ENCODE measurements at places on chromosomes 4 and X.

GRCh38 chrX:11419102-11419501, 125.9 kb downstream of the AMELX start:
- no peak for DNase-seq

DNA sequence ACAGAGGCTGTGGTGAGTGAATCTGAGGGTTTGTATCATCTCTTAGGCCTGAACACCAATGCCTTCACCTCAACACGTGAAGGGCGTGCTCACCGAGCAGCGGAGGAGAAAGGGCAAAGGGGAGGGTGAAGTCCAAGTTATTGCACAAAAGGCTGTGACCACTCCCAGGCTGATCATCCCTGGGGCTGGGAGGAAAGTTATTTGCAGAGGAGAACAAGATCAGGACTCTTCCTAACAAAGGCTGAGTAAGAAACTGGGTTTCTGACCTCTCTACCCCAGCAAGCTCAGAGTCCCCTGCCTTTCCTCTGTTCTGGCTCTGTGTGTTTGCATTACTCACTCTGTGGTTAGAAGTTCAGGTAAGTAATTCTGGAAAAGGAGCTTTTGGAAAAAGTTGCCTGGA, 366.3 kb upstream of the CXorf51A start:
- no peak for DNase-seq

GRCh38 chr4:154073107-154073822, 284.4 kb upstream of the SFRP2 start:
- DNase-seq = no peak

DNA sequence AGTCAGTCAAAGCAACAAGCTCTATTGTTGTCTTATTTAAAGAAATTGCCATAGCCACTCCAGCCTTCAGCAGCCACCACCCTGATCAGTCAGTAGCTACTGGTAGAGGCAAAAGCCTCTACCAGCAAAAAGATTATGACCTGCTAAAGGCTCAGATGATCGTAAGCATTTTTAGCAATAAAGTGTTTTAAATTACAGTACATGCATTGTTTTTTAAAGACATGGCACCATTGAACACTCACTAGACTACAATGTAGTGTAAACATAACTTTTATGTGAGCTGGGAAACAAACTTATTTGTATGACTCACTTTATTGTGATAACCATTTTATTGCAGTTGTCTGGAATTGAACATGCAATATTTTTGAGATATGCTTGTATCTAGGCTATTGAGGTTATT, 32.3 kb upstream of the DYNLT3 start:
- DNase-seq = no peak

DNA sequence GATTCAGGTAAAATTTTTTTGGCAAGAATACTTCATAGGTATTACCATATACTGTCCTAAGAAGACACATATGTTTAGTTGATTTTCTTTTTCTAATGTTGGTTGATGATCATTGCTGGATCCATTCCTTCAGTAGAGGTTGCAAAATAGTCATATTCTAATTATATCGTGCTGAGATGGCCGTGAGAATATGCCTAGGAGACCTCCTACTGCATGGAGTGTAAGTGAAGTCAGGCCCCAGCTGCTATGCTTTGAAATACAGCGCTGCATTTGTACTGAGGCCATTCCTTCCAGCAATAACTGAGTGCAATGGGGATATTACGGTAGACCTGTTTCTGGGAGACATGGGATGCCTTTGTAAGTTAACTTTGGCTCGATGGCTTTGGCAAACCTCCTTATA, 6.7 kb upstream of the PLAC8 start:
- DNase-seq = no peak

DNA sequence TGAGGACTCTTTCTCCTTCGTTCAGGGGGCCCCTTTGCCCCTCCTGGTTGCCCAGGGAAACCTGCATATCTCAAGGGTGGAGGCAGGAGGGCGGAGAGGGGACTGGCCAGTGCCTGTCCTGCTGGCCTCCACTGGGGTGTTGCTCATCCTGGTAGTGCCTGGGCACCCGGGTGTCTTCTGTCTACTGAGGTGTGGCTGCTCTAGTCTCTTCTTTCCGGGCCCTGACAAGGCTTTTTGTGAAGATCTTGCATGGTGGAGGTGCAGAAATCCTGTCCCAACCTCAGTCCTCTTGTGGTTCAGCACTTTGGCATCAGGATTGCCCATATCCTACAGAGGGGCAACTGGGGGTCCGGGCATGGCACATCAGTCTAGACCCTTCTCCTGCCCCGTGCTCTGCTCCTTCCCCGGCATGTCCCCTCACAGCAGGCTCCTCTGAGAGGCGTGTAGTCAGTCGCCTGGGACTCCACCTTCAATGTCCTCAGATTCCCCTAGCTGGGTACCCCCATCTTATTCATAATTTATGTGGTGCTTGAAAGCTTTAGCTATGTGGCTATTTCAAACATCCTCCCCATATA, 1.9 kb downstream of the CCDC110 start:
- no peak for DNase-seq

DNA sequence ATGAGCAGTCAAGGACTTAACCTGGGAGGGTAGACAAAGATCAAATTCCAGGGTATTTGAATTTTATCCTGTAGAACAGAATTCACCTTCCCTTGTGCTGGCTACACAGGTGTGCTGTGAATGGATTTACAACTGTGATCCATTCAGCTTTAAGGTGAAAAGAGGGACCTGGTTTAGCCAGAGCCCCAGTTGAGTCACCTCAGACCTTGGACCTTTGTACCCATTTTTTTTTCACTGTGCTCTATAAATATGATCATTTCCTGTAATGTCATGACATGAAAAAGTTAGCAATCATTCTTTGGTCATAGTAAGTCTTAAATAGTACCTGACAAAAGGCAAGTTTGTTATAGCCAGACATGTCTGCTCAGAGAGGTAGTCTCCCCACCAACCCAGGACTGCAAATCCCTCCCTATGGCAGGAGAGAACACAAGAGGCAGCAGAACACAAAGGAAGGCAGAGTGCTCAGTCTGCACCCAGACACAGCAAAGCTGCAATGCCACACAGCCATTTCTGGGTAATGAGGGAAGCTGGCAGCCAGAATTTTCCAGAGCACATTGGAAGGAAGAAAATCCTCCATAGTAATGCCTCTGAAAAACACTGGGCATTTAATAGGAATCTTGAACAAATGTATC, 77.9 kb downstream of the CXXC4 start:
- DNase-seq = no peak

DNA sequence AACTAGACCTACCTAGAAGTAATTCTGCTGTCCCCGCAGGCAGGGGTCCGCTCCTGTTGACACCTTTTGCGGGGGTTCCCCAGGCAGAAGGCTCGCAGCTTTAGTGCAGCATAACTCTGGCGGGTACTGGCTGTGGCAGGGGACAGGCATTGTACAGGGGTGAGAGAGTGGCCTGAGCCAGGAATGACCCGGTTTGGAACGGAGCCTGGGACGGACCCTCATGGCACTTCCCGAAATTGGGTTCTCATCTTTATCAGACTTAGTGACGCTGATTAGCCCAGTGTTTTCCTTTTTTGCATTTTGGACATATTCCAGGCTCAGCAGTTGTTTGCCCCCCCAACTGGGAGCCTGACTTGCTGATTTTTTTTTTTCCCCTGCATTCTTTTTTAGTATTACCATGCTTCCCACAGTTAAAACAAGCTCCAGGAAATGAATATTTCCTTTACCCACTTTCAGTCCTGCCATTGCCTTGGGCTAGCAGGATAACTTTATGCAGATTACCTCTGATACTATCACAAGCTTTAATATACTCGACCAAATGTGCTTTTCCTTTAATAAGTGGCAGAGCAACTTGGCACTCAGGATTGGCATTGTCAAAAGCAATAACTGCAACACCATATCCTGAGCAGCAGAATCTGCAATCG, 55.8 kb upstream of the WDR1 start:
- no peak for DNase-seq

All from T-helper 9 cell (primary cell).